Fibroblast of pulmonary artery (primary cell): ENCODE measurements at places on chromosomes 12 and 14.

GRCh38 chr12:5264006-5264405 is 167.9 kb upstream of the NTF3 start:
- no peak for DNase-seq

DNA sequence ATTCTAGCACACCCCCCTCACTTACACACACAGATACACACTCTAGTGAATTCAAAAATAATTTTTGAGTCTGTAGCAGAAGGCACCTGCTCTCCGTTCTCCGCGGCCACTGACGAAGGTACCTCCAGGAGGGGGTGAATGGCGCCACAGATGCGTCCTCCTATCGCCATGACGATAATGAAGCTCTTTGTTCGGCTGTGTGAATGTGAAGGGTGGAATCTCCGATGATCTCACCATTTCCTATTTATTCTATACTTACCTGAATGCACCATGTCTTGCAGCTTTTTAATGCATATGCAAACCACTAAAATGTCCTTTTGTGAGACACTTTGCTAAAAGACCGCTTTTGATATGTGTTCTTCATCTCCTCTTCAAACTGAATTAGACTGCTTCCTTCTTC is 162.7 kb downstream of the EGLN3 start:
- DNase-seq: no peak

GRCh38 chr12:131805421-131805820 is 22.8 kb upstream of the MMP17 start:
- DNase-seq: no peak

DNA sequence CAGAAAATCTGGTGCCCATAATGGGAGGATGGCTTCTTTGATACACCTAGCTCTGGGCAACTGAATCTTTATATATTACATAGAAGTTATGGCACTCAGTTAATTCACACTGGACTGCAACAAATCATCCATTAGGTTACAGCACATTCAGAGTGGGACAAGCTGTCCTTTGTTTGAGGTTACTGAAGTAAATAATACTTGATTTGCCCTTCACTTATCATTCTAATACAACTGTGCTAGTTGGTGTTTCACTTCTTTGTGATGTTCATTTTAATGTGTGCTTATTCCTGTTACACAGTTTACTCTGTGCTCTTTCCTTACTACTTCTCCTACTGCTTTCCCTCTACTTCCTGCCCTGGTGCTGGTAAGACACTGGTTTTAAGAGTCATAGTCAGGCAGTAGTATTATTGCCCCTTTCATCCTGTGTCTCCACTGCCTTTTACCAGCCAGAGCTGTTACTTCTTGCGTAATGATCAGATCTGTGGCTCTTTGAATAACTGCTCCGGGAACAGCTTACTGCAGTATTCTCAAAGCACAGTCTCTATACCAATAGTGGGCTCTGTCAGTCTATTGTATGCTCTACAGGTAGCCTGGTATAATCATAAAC is 36.4 kb upstream of the GXYLT1 start:
- DNase-seq: peak; percentile 56

DNA sequence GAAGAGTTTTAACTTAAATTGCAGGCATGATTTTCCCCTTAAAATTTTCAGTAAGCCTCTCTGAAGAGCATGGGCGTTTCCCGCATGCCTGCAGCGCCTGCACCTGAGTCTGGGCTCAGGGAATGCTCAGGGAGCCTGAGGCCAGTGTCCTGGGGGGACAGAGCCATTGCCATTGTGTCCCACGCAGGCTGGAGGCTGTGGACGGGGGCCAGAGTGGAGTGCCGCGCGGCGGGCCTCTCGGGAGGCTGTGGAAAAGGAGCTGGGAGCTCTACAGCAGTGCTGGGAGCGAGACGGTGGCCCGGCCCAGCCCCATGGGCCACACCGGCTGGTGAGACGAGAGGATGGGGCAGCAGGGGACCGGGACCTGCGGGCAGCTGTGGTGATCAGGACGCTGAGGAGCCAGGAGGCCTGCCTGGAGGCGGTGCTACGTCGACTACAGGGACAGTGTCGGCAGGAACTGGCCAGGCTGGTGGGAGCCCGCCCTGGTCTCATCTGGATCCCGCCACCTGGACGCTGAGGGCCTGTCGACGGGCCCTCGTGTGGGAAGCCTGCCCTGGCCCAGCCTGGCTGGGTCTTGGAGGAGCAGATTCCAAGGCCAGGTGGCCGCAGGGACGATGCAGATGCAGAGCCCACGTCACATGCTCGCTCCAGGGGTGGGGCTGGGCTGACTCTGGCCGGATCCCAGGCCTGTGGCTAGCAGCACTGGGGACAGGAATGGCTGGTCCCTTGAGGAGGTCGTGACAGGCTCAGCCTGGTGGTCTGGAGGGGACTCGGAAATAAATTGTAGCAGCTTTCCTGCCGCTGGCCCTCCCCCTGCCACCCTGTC is 7.6 kb downstream of the TEDC1 start:
- DNase-seq: no peak
